ENCODE measurements at places on chromosomes 7 and 10.

DNA sequence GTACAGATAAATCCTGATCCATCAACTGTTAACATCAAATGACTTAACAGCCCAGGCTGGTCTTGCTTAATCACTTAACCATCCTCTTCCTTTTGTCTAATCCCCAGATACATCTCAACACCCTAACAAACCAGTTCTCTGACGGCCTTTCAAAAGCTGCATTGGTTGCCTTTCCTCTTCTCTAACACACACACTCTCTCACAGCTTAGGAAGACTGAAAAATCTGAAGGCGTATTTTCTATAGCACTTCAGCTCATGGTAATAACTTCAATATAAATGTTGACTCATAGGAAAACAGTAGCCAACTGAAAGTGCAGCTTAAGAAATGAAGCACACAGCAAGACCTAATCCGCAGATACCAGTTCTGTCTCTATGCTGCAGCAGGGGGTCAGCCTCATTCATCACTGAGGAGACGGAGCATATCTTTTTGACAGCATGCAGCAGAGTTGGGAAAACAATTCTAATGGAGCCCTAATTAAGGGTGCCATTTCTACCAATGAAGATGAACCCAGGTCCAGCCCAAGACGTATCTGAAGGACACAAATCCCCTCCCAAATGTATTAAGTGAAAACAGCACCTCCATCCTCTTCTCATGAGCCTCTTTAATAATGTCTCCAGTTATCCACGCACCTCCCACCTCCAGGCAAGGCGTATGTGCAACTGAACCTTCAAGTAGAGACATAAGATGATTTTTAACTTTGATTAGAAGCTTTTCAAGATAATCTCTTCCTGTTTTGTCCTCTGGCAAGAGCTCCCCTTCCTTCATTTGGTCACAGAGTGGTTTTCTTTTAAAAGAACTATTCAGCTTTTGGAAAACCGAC, 211.7 kb upstream of the NFE2L3 start:
- DNase-seq = no peak

- DNase-seq = no peak
These were observed 36.8 kb upstream of the R3HCC1L start for GRCh38 chr10:98097616-98098015.

DNA sequence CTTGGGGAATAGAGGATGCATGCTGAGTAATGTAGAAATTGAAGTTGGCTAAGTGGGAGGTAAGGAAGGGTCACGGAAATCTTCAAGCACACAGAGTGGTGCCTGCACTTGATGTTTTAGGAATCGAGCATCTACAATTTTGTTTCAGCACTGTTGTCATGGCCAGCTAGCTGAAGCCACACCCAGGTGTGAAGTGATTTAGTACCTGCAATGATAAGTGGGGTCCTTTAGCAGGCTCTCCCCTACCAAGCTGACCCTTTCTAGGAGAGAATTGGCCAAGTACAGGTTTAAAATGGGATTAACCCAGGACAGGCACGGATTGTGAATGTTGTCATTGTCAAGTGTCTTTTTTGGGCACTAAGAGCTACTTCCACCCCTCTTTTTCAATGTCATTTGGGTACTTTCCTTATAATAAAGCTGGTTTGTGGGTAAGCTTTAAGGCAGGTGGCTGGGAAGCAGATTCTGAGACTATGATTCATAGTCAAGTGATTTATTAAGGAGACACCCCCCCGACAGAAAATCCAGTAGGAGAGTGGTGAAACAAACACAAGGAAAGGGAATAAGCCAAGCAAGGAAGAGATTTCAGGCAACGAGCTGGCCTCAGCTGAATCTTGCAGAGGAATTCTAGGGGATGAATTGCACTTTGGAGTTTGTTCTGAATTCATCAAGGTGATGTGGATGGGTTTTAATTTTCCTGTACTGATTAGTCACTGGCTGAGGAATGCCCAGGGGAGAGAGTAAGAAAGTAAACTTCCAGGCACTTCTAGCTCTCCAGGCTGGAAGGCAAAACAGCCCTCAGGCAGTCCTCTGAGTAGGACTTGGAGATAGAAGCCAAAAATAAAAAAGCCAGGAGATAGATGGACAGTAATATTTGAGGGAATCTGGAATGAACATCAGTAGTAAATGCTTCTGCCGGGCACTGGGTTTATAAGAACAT, 1128.4 kb downstream of the SORCS3 start:
- DNase-seq = no peak

DNA sequence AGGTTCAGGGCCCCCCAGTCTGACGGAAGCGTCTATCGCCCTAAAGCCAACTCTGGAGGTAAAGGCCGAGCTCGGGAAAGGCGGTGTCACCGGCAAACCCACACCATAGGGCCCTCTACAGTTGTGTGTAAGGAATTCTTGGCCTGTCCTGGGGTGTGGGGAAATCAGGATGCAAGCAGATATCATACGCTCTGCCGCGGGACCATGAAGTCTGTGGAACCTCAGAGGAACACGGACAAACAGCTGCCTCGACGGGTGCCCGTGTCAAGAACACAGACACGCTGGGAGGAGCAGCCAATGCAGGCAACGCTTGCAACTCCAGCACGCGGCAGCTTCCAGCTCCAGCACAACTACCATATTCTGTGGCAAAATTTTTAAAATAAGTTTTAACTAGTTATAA, 157.9 kb downstream of the DIP2C start:
- no peak for DNase-seq

- DNase-seq = no peak
These were observed 1.7 kb upstream of the TRIP6 start for GRCh38 chr7:100865372-100865911.

DNA sequence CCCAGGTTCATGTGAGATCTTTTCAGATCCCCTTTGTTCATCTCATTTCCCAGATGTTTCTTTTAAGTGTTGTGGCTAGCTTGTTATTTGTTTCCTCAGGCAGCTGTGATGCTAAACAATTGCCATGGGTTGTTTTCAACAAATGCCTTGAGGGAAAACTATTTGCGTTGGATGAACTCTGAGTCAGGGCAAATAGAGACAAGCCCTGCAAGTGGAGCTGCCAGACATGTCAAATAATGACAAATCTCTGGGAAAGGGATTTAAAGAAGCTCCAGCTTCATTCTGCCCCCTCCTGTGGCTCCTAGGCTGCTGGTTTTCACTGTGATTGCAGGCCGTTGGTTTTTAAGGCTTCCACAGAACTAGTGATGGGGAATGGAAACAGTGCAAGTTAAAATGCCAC, 272.4 kb upstream of the SP8 start:
- DNase-seq = no peak

DNA sequence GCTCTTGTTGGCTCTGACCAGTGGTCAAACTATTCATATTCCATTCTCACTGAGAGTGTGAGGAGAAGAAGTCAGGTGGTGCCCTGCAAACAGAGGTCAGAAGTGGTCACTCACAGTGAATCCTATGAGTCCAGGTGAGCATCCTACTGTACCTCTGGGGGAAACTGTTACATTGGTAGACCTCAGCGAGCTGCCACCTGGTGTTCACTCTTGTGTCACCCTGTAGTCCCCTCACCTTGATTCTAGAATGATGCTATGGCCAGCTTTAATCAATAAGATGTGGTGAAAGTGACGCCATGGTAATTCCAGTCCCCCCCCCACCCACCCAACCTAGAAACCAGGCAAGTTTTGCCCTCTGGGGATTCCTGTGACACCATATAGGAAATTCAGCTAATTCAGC, 1.2 kb upstream of the AMPH start:
- DNase-seq = no peak

DNA sequence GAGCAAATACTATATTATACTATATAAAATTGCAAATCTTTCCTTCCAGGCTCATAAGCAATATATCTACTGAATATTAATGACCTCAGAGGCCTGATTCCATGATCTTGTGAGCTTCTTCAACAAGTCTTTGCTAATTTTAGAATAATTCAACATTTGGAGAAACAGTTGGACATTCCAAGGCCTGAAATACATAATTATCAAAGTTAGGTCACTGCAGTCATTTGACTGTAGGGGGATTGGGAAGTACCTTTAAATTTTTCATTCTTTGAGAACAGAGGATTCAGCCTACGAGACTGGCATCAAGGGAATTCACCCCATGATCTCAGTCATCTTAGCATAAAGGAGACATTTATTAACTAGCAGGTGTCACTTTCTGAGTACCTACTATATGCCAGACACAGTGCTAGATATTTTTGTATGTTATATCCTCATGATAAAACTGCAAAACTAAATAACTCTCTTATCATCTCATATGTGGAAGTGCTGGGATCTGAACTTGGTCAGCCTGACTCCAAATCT, 85.4 kb downstream of the DOCK4 start:
- no peak for DNase-seq

DNA sequence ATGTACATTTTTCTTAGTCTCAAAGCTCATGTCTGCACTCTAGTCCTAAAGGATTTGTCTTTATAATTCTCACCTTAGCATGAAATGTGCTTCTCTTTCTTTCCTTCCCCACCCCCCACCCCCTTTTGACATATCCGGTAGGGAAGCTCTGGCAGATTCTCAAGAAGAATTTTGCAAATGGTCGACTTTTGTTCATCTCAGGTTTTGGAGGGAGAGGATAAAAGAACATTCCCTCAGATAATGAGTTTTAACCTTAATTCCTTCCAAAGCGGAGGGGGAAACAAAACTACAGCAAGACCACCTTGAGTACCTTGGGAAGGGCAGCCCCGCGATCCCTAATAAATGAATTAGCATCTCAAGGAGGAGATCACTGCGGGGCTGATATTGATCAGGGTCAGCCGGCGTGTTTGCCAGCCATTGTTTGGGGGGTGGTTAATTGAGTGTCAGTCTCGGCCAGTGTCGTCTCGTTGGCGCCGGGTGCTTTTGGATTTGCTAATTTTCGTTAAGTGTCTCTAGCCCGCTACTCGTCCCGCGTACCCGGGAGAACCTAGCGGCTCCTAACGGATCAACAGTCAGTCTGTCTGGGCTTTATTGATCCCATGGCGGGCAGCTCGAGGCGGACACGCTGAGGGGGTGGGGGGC, 874 bp upstream of the BAMBI start:
- DNase-seq = no peak

DNA sequence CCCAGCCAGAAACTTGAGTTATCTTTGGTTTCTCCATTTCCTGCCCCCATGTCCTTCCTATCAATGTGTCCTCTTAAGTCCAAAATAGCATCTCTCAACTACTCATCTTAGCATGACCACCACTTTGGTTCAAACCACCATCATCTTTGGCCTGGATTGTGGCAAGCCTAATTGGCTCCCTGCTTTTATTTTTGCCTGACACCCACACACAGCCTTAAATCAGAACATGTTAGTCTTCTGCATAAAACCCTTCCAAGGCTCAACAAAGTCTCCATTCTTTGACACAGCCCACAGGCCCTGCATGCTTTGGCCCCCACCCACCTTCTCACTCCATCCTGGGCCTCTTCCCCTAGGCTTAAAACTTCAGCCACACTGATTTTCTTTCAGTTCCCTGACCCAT, 2.0 kb upstream of the TSPAN14 start:
- DNase-seq = no peak

DNA sequence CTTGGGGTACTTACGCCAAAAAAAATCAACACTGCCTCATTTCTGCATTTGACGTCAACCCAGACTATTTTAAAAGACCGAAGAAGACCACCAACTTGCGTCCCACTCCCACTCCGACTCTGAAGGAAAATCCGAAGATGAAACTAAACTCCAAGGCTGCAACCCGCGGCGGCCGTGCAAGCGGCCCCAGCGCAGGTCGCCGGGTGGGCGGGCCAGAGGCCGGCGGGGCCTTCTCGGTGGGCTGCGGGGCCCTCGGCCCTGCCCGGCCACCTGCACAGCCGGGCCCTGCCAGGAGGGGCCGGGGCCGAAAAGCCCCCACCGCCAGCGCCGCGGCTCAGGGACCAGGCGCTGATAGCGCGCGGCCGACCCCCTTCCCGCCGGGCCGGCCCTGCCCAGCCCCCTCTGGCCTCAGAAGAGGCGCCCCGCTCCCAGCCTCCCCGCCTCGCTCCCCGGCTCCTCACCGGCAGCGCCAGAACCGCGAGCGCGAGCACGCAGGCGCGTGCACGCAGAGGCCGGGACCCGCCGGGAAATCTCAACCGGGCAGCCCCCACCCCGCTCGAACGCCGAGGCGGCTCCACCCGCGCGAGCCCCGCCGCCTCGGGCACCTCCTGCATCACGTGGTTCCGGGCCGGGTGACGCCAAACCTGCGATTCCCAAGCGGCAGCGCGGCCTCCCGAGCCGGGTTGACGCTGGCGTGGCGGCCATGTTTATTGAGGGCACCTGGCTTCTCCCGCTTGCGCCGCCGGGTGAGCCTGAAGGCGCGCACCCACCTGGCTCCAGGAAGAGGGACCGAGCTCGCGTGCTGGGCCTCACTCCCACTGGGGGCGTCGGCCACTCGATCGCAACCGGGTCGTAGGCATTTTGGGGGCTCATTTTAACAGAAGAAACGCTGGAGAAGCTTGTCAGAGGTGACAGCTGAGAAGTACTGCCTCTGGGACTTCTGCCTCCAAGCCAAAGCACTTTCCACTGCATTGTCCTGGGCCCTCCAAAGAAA, at the start of gene C7orf25:
C7orf25 (minus strand) TSS at position 617 of the 994 bp plus-strand sequence. CDS start 1,170 bp downstream, outside the sequence.
- peak; percentile 85 for DNase-seq

DNA sequence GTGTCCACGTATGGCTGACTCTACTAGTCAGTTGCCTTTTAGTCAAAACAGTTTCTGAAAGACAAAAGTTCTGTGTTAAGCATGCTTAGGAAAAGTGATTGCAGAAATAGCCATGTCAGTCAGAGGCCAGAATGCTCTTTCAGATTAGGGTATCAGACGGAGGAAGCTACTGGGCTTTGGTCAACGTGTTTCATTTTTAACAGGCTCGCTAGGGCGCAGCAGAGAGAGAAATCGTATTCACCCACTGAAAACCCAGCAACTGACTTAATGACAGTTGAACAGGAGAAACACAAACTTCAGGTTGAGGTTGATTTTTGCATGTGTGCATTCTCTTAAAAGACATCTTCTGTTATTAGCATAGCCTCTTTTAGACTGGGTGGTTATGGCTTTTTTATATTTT, 322.6 kb upstream of the KIAA1217 start:
- no peak for DNase-seq

DNA sequence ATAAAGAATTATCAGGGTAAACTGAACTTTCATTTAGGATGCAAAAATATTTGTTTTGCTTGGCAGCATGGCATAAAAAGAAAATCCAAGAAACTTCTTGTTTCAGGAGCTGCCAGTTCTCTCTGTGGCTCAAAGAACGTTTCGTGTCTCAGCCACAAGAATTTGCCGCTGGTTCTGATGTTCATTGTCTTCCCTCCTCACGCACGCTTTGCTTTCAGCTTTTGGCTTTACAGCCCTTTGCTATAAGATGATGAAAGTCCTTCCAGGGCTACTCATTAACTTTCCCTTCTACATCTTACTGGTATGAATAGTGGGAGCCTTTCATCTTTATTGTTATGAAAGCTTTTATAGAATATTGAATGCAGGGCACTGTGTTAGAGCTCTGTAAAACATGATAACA, 124.7 kb downstream of the BICC1 start:
- peak; percentile 96 for DNase-seq

GRCh38 chr10:50367732-50368131, 116.4 kb upstream of the ASAH2 start:
- peak; percentile 26 for DNase-seq

DNA sequence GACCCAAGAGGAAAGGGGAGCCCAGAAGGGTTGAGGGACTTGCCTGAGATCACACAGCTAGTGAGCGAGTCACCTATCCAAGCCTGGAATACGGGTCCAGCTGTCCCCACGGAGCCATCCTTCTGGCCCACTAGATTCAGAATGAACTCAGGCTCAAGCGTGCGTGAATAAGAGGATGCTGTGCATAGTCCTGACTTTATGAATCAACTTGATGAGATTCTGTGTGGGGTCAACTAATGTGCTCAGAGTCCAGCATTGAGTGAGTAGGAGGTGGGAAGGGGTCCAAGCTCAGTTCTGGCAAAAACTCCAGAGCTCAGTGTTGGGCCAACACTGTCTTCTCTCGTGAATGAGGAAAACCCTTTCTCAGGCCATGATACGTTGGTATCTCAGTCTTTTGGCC, 41.4 kb downstream of the CAMK1D start:
- no peak for DNase-seq

Measured in AG10803 (cell line).